T1000 (cell line): ENCODE measurements at places on chromosomes 12 and 14.

DNA sequence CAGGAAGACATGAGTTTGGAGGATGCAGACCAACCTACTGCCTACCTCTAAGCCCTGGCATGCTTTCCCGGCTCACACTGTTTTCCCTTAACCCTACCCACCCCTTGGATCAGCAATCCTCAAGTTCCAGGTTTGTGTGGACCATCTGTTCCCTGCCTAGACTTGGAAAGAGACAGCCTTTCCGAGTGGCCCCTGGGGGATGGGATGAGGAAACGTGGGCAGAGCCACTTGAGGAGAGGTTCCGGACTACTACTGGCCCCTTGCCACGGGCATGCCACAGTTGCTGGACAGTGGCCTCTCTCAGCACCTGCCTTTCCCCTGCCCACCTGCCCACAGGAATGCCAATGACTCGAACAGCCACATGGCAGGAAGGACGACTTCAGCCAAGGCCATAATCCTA lies 135.9 kb downstream of the SLC15A4 start:
- no peak for DNase-seq

DNA sequence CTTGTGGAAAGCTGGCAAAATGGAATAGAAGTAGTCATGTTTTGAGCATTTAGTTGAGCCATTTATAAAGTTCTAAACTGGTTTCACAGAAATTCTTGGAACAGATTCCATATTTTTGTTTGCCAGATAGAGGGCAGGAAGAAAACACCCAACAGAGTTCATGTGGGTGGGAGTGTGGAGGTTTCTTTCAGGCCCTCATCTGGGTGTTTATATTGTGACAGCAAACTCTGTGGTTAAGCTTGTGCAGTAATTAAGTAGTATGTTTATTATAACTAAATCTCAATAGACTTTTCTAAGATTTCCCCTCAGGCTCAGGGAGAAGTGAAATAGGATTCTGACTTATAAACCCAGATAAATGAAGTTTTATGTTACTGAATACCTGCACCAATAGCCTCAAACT lies 57.4 kb downstream of the SPPL3 start:
- DNase-seq = no peak

GRCh38 chr14:98608071-98609060 lies 663.6 kb downstream of the BCL11B start:
- no peak for DNase-seq

- DNase-seq = no peak
These were observed 36.3 kb downstream of the IQSEC3 start for GRCh38 chr12:102879-103168.

GRCh38 chr12:115057445-115057844 lies 373.5 kb upstream of the TBX3 start:
- DNase-seq = no peak

DNA sequence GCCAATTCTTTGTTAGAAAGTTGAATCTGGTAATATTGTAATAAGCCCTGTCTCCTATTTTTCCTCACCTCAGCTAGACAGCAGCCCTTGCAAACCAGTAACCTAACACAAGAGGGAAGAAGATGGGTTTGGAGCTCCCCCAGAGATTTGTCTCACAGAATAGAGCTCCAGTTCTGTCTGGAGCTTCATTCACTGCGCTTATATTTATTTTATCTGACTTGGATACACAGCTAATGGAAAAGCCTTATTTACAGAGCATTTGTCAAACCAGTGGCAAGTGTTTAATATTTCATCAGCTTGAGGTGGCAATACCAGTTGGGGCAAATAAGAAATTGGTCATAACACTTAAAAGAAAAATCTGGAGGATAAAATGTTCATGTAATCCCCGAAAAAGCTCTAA lies 1094.0 kb downstream of the FSCB start:
- no peak for DNase-seq
